ENCODE measurements at places on chromosomes 1 and 21.

- DNase-seq: no peak
These were observed 45.4 kb downstream of the ADSS2 start for GRCh38 chr1:244406337-244406736.

DNA sequence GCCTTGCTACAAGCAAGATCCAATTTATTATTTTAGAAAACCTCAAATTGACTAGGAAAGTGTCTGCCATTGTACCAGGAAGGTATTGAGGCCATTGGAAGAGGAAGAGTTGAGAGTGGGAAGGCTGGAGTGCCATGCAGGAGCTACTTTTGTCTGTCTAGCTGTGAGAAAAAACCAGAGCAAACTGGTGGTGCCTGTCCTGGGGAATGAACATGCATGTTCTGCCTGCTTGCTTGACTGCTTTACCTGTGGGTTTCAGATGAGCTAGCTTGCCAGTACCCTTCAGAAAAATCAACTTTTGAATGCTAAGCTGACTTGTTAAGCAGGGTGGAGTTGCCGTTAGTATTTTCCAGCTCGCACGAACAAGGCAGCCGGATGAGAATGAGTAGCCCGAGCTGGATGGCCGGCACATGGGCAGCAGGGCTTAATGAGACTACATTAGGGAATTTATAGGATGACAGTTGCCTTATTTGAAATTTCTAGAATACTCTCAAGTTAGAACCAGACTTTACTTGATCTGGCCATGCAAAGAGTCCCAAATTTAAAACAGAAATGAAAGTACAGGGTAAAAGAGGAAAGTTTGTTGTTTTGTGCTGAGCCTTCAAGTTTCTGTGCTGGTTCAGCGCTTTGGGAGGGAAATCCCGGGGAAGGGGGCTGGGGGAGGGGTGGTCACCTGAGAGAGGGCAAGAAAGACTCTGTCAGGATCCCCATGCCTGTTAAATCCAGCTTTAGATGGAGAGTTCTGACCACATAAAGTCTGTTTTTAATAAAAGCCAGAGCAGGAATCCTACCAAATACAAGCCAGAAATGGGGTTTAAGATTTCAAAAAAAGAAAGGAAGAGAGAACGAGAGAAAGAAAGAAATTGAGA is 29.6 kb upstream of the C1orf105 start:
- no peak for DNase-seq

DNA sequence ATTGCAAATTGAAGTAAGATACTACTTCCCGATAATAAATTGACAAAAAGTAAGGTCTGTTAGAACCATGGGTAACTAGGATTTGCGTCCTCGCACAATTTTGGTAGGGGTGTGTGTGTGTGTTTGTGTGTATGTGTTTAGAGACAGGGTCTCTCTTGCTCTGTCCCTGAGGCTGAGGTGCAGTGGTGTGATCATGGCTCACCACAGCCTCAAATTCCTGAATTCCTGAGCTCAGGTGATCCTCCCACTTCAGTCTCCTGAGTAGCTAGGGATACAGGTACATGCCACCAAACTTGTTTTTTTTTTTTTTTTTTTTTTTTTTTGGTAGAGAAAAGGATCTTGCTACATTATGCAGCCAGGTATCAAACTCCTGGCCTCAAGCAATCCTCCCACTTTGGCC is 209.2 kb upstream of the ESRRG start:
- DNase-seq: no peak

GRCh38 chr1:92901699-92902405 is 59.4 kb downstream of the DIPK1A start:
- DNase-seq: no peak

GRCh38 chr1:244082969-244083368 is 31.9 kb downstream of the ZBTB18 start:
- DNase-seq: no peak

- no peak for DNase-seq
These were observed 15.0 kb downstream of the IL10RB start for GRCh38 chr21:33281096-33281652.

GRCh38 chr1:21511579-21512522 is 2.6 kb downstream of the ALPL start:
- no peak for DNase-seq

DNA sequence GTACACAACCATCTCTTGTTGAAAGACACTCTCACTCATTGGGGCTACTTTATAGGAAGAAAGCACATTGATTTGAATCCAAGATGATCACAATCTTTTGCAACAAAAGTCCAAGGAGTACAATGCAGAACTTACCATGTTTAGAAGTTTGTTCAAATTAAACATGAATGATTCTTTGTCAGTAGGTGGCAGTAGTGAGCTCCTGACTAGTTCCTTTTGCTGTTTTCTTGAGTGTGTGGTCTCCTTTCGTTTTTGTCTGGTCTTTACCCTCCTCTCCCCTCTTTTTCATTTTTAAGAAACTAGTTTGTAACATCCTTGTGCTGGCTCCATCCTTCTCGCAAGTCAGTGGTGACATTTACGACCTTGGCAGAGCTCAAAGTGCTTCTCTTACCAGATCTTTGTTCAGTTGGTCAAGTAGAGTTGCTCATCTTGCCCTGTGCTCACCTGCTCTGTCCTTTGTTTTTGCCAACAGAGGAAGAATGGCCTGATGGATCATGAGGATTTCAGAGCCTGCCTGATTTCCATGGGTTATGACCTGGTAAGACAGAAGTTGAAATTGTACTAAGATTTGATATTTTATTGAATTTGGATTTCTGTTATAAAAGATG is 35.7 kb upstream of the MTR start:
- DNase-seq: no peak

Data from cerebellar nuclear complex (tissue), 1 donor.